GM23248 (cell line): ENCODE measurements at places on chromosomes 16 and 17. TPM values are rescaled to one million over a fixed set of nuclear protein-coding genes. Genes with fewer than 3 reads are reported as not detected.

- peaks cover 4% of the 10 kb centered on the region for H3K4me1 ChIP-seq
- DNase-seq = peak; percentile 42
- no peaks in the 10 kb centered on the region for H3K27me3 ChIP-seq
- peak overlapping the region; percentile 43; the same call in 1 of the 2 replicates for H3K27ac ChIP-seq
- H3K4me3 ChIP-seq = peak overlapping the region; percentile 82
- peaks cover 4% of the 10 kb centered on the region; the same call in 1 of the 2 replicates for H3K36me3 ChIP-seq
These were observed 1.0 kb downstream of the TACO1 start for GRCh38 chr17:63601439-63602371.

- peak; percentile 46 for DNase-seq
- no peak overlapping the region for H3K27ac ChIP-seq
- no peaks in the 10 kb centered on the region for H3K36me3 ChIP-seq
These were observed 7.2 kb downstream of the PLCG2 start for GRCh38 chr16:81786321-81786720.

- H3K27me3 ChIP-seq = no peaks in the 10 kb centered on the region
- DNase-seq = peak; percentile 90
- H3K36me3 ChIP-seq = no peaks in the 10 kb centered on the region
- H3K27ac ChIP-seq = no peak overlapping the region
These were observed 4.0 kb upstream of the ZC3H18 start for GRCh38 chr16:88566158-88566557.

GRCh38 chr16:30569746-30570635 lies 1.5 kb downstream of the ZNF688 start:
- DNase-seq = no peak
- H3K4me1 ChIP-seq = peaks cover 4% of the 10 kb centered on the region; the same call in 1 of the 2 replicates
- H3K36me3 ChIP-seq = no peaks in the 10 kb centered on the region
- H3K4me3 ChIP-seq = no peak overlapping the region
- no peak overlapping the region for H3K27ac ChIP-seq
- H3K27me3 ChIP-seq = no peaks in the 10 kb centered on the region

- no peaks in the 10 kb centered on the region for H3K27me3 ChIP-seq
- H3K36me3 ChIP-seq = no peaks in the 10 kb centered on the region
- no peak overlapping the region for H3K4me3 ChIP-seq
- H3K4me1 ChIP-seq = no peaks in the 10 kb centered on the region
- peak; percentile 11 for DNase-seq
These were observed 26.4 kb upstream of the MAPK3 start for GRCh38 chr16:30149250-30149930.

DNA sequence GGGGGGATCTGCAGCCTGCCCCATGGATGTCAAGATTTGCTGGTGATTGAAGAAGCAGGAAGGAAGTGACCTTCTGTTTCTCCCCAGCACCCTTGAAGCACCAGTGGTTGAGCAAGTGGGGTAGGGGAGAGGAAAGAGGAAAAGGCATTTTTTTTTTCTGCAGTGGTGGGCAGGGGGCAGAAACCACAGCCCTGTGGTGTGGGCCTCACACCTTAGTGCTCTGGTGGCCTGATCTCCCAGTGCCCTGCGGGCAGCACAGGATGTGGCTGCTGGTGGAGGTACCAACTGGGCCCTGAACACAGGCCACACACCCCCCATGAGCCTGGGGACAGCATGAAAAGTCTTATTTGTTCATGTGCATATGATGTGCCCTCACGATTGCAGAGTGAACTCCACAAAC lies 7.1 kb downstream of the ITGAD start:
- no peaks in the 10 kb centered on the region for H3K36me3 ChIP-seq
- no peaks in the 10 kb centered on the region for H3K27me3 ChIP-seq
- H3K4me3 ChIP-seq = no peak overlapping the region

- H3K4me1 ChIP-seq = no peaks in the 10 kb centered on the region
- no peak overlapping the region for H3K4me3 ChIP-seq
- no peak overlapping the region for H3K27ac ChIP-seq
- H3K27me3 ChIP-seq = no peaks in the 10 kb centered on the region
These were observed 1100.6 kb upstream of the RBFOX1 start for GRCh38 chr16:6232056-6232455.

DNA sequence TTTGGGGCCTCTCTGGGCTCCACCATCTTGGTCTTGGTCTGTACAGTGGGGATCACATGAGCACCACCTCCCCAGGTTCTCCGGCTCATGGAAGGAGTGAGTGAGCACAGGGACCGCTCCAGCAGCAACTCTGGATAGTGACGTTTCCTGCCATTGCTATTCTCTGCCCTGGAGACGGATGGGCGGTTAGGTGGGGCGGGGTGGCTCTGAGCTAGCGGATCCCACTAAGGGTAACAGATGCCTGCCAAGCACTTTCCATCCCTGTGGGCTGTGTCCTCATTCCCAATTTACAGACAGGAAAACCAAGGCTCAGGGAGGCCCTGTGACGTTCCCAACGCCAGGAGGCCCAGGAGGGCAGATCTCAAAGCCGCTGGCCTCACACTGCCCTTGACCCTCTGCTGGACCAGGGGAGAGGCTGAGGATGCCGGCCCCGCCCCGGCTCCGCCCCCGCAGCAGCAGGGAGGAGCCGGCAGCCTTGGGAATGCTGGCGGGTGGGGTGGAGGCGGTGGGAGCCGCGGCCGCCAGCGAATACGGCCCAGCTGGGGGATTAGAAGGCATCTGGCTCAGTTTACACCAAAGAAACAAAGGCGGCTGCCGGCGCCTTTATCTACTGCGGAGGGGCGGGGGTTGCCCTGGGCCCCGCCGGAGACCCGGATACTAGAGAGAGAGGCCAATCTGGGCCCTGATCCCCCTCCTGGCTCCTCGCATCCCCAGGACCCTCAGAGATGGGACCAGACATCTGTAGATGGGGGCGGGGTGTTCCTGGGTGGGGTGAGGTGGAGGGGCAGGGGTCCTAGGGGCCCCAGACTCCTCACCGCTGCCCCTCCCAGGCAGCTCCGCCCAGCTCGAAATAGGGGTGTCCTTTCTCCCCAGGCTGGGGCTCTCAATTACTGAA lies 122.3 kb upstream of the CIBAR2 start:
- H3K36me3 ChIP-seq = no peaks in the 10 kb centered on the region
- H3K4me1 ChIP-seq = peaks cover 61% of the 10 kb centered on the region
- peak overlapping the region; percentile 71 for H3K4me3 ChIP-seq

GRCh38 chr17:50043290-50044148 lies 12.4 kb upstream of the ITGA3 start:
- H3K27me3 ChIP-seq = no peaks in the 10 kb centered on the region
- no peak overlapping the region for H3K4me3 ChIP-seq
- H3K4me1 ChIP-seq = peaks cover 39% of the 10 kb centered on the region
- 0 out of 2 replicates have a peak overlapping the region, but pooled peaks have one; percentile 17 for H3K27ac ChIP-seq
- H3K36me3 ChIP-seq = no peaks in the 10 kb centered on the region
- DNase-seq = peak; percentile 70

DNA sequence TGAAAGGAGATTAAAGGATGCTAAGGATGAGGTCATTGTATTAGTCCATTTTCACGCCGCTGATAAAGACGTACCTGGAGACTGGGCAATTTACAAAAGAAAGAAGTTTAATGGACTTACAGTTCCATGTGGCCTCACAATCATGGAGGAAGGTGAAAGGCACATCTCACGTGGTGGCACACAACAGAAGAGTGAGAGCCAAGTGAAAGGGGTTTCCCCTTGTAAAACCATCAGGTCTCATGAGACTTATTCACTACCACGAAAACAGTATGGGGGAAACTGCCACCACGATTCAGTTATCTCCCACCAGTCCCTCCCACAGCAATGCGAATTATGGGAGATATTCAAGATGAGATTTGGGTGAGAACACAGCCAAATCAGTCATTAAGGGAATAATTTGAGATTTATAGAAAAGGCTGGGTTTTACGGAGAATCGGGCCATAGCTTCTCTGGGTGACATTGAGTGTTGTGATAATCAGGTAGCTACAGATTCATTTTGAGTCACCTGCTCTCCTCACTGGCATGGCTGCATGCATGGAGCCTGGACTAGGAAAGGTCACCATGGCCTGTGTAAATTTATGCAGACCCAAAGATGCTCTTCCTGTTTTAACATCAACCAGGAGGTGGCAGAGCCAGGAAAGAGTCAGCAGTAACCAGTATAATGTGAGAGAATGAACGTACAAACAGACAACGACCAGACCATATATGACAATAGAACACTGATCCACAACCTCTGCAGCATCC lies 40.5 kb upstream of the DYNLRB2 start:
- H3K27me3 ChIP-seq = no peaks in the 10 kb centered on the region
- H3K27ac ChIP-seq = no peak overlapping the region
- no peaks in the 10 kb centered on the region for H3K4me1 ChIP-seq
- no peak overlapping the region for H3K4me3 ChIP-seq
- H3K36me3 ChIP-seq = no peaks in the 10 kb centered on the region

GRCh38 chr16:85055493-85056210 lies 28.1 kb downstream of the KIAA0513 start:
- H3K27ac ChIP-seq = peak overlapping the region; percentile 44
- H3K36me3 ChIP-seq = no peaks in the 10 kb centered on the region
- DNase-seq = peak; percentile 73
- peak overlapping the region; percentile 65 for H3K4me3 ChIP-seq
- no peaks in the 10 kb centered on the region for H3K27me3 ChIP-seq
- peaks cover 20% of the 10 kb centered on the region for H3K4me1 ChIP-seq

- H3K4me1 ChIP-seq = peaks cover 3% of the 10 kb centered on the region; the same call in 1 of the 2 replicates
- no peaks in the 10 kb centered on the region for H3K36me3 ChIP-seq
- no peaks in the 10 kb centered on the region for H3K27me3 ChIP-seq
- peak overlapping the region; percentile 97 for H3K4me3 ChIP-seq
- DNase-seq = peak; percentile 73
These were observed 438 bp downstream of the GRN start for GRCh38 chr17:44345454-44346026.

- no peaks in the 10 kb centered on the region for H3K4me1 ChIP-seq
- no peak for DNase-seq
- H3K4me3 ChIP-seq = no peak overlapping the region
- peaks cover 34% of the 10 kb centered on the region for H3K27me3 ChIP-seq
These were observed 38.7 kb downstream of the TMEM114 start for GRCh38 chr16:8551388-8552332.

DNA sequence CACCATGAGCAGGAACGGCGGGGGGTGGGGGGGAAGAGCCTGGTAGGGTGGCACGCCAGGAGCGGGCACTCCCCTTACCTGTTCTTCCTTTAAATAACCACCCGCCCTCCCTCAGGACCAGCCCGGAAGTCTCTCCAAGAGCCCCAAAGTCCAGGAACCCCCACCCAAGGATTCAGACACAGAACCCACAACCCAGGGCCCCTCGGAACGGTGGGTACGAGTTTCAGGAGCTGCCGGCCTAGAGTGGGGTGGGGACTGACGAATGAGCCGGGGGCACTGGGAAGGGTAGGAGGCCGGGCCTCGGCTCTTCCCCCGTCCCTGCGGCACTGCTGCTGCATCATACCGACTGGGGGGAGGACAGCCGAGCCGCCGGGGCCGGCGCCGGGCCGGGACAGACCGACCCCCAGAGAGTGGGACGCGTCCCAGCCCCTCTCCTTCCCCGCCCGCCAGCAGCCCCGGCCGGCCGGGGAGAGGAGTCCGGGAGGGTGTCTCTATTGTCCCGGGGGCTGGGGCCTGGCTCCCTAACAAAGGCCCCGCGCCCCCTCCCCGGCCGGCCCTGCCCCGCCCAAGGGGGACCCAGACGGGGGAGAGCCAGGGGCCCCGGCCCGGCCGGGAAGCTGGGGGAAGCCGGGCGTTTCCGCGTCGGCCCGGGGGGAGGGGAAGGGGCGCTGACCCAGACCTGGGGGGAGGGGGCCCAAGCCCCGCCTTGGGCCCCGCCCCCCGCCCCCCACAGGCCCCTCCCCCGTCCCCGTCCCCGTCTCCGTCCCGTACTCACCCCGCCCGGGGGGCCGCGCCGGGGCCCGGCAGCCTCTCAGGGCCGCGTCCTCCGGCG lies 747 bp downstream of the ATXN7L3 start:
- DNase-seq = peak; percentile 76
- H3K36me3 ChIP-seq = peaks cover 14% of the 10 kb centered on the region; the same call in 1 of the 2 replicates
- peak overlapping the region; percentile 88 for H3K27ac ChIP-seq
- peak overlapping the region; percentile 89 for H3K4me3 ChIP-seq
- H3K4me1 ChIP-seq = peaks cover 16% of the 10 kb centered on the region

- no peaks in the 10 kb centered on the region for H3K36me3 ChIP-seq
- no peaks in the 10 kb centered on the region for H3K27me3 ChIP-seq
- H3K27ac ChIP-seq = no peak overlapping the region
- H3K4me3 ChIP-seq = no peak overlapping the region
These were observed 13.1 kb upstream of the ACE start for GRCh38 chr17:63463771-63464170.

GRCh38 chr16:83296505-83296904 lies 511.3 kb upstream of the HSBP1 start:
- no peak overlapping the region for H3K27ac ChIP-seq
- H3K27me3 ChIP-seq = no peaks in the 10 kb centered on the region
- no peak for DNase-seq
- no peak overlapping the region for H3K4me3 ChIP-seq
- peaks cover 3% of the 10 kb centered on the region; the same call in 1 of the 2 replicates for H3K4me1 ChIP-seq

- H3K4me1 ChIP-seq = no peaks in the 10 kb centered on the region
- H3K4me3 ChIP-seq = no peak overlapping the region
- no peaks in the 10 kb centered on the region for H3K36me3 ChIP-seq
- no peaks in the 10 kb centered on the region for H3K27me3 ChIP-seq
These were observed 835.1 kb downstream of the KCNJ2 start for GRCh38 chr17:71004413-71004812.

DNA sequence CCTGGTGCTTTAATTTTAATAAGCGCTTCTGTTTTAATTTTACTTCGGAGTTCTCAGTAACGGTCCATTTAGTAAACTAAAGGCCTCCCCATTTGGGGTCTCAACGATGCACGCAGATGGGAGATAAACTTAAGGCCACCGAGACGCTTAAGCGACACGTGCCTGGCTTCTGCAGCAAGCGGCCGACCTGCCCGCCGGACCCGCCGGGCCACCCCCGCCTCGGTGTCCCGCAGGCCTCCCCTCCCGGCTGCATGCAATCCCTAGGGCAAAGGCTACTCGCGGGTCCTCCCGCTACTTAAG lies 592 bp downstream of the GCSH start:
- peaks cover 3% of the 10 kb centered on the region; the same call in 1 of the 2 replicates for H3K4me1 ChIP-seq
- no peaks in the 10 kb centered on the region for H3K27me3 ChIP-seq

DNA sequence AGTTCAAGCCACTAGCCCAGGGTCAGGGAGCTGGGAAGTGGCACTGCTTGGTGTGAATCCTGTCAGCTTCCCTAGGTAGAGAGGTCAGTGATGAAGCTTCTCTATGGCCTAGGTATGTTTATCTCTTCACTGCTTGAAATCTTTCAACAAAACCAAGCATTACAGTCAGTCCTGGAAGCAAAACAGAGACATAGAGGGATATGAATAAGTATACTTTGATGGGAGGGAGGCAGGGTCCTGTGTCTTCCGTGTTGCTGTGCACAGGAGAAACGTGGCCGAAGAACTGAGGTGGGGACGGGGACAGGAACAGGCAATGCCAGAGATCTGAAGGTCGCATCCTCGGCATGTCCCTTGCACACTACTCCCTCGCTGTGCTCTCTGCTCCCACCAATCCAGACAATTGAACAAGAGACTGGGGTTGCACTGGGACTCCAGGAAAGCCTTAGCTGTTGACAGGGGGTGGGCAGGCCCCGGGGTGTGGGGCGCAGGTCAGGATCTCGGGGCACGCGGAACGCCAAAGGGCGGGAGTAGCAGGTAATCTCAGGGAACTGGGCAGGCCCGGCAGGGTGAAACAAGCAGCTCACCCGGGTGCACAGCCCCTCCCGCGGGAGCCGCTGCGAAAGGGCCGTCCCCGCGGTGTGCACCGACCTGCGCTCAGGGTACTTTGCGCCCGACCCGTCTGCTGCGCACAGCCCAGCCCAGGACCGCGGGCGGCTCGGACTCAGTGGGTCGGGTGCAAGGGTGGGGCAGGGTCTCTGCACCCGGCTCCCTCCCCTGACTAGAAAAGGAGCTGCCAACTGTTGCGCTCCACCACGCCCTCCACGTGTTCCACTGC lies at the start of gene MT1H:
MT1H (plus strand) TSS at position 810 of the 835 bp plus-strand sequence. CDS start 71 bp downstream, outside the sequence.
- no peaks in the 10 kb centered on the region for H3K4me1 ChIP-seq
- peaks cover 30% of the 10 kb centered on the region for H3K27me3 ChIP-seq
- no peak within 1 kb of the TSS for H3K27ac ChIP-seq
- H3K36me3 ChIP-seq = no peaks in the 10 kb centered on the region

Gene TVP23A
- polyA plus RNA-seq = 0.06 and 0.13 TPM in 2 replicates

Gene JMJD6
- polyA plus RNA-seq = 40.0 and 41.5 TPM in 2 replicates

Gene FOXN1
- polyA plus RNA-seq = not detected in 2 replicates

Gene ITGA2B
- not detected in 2 replicates for polyA plus RNA-seq

Gene IRX3
- 6.4 and 8.8 TPM in 2 replicates for polyA plus RNA-seq

Gene C16orf74
- polyA plus RNA-seq = 6.5 and 7.0 TPM in 2 replicates

Gene KRTAP4-6
- polyA plus RNA-seq = not detected in 2 replicates

Gene TP53TG3F
- polyA plus RNA-seq = not detected in 2 replicates

Gene SLC6A2
- not detected in 2 replicates for polyA plus RNA-seq
